ENCODE measurements at places on chromosomes 16 and 17. TPM values are rescaled to one million over a fixed set of nuclear protein-coding genes. Genes with fewer than 3 reads are reported as not detected.

Gene TEKT5
- 0.99 TPM for total RNA-seq

Gene IGFBP4
- total RNA-seq = 87.4 TPM

Gene FOXN1
- total RNA-seq = 0.06 TPM

Gene UBE2I
- 81.4 TPM for total RNA-seq

Gene WNT9B
- total RNA-seq = not detected

Gene SDR42E2
- total RNA-seq = not detected

Gene EVPLL
- not detected for total RNA-seq

Gene C16orf92
- total RNA-seq = not detected

DNA sequence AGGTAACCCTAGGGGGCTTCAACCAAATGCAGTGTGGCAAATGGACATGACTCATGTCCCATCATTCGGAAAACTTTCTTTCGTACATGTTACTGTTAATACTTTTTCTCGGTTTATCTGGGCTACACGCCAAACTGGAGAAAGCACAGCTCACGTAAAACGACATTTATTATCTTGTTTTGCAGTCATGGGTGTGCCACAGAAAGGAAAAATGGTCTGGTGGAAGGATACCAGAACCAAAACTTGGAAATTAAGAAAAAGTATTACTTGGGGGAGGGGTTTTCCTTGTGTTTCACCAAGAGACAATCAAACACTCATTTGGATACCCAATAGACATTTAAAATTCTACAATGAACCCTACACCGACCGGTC is 23.6 kb downstream of the ALOX15B start:
- no peak for DNase-seq
- no peak overlapping the region for H3K4me3 ChIP-seq
- H3K36me3 ChIP-seq = no peaks in the 10 kb centered on the region
- H3K4me1 ChIP-seq = no peaks in the 10 kb centered on the region
- peaks cover 84% of the 10 kb centered on the region for H3K27me3 ChIP-seq

GRCh38 chr17:78658281-78658785 is 81.1 kb upstream of the DNAH17 start:
- no peaks in the 10 kb centered on the region for H3K27me3 ChIP-seq
- no peak for DNase-seq
- H3K4me3 ChIP-seq = no peak overlapping the region
- no peaks in the 10 kb centered on the region for H3K4me1 ChIP-seq
- H3K27ac ChIP-seq = no peak overlapping the region

- H3K4me3 ChIP-seq = no peak overlapping the region
- no peak overlapping the region for H3K27ac ChIP-seq
- peaks cover 10% of the 10 kb centered on the region for H3K36me3 ChIP-seq
- H3K4me1 ChIP-seq = peaks cover 23% of the 10 kb centered on the region
These were observed 1.0 kb upstream of the SIRT7 start for GRCh38 chr17:81918832-81919545.

DNA sequence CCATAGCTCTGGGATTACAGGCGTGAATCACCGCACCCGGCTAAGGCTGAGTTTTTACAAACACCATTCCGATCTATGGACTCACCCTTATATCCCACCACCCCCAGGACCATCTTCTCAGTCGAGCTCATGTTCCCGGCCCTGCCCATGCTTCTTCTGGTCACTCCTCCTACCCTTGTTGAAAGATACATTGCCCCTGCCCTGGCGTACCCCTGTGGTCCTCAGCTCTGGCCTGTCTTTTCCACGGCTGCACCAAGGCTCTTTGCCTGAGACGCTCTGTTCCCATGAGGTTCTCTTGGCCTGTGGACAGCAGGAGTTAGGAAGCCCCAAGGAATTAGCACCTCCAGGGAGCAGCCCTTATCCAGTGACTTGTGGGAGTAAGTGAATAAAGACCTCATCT is 379.4 kb upstream of the TNRC6C start:
- H3K27ac ChIP-seq = no peak overlapping the region
- H3K4me1 ChIP-seq = no peaks in the 10 kb centered on the region
- H3K36me3 ChIP-seq = no peaks in the 10 kb centered on the region
- DNase-seq = no peak
- H3K4me3 ChIP-seq = no peak overlapping the region
- no peaks in the 10 kb centered on the region for H3K27me3 ChIP-seq

DNA sequence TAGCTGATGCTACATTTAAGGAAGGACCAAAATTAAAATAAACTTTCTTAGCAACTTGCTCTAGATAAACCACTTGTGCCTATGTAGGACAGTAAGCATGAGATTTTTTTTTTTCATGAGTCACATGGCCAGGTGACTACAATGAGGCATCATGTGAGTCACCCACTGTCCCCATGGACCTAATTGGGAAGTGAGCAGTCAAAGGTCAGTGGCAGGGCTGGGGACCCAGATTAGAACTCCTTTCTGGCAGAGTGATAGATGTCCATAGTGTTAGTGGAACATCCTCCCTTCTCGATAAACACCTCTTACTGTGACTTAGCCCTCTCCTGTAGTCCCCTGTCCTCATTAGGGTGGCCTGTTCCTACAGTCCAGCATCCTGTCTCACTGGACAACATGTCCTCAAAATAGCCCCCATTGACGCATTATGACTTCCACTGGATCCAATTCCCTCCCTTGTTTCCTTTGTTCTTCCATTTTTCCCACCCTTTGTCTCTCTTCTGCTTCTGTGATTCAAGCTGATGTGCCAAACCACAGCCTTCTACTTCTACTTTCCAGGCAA is 12.4 kb downstream of the ITGB3 start:
- DNase-seq = peak; percentile 63
- no peak overlapping the region for H3K4me3 ChIP-seq
- H3K4me1 ChIP-seq = no peaks in the 10 kb centered on the region
- H3K27me3 ChIP-seq = no peaks in the 10 kb centered on the region

- H3K4me3 ChIP-seq = no peak overlapping the region
- no peaks in the 10 kb centered on the region for H3K27me3 ChIP-seq
- H3K4me1 ChIP-seq = no peaks in the 10 kb centered on the region
These were observed 286.9 kb downstream of the NPIPA8 start for GRCh38 chr16:18049547-18050133.

DNA sequence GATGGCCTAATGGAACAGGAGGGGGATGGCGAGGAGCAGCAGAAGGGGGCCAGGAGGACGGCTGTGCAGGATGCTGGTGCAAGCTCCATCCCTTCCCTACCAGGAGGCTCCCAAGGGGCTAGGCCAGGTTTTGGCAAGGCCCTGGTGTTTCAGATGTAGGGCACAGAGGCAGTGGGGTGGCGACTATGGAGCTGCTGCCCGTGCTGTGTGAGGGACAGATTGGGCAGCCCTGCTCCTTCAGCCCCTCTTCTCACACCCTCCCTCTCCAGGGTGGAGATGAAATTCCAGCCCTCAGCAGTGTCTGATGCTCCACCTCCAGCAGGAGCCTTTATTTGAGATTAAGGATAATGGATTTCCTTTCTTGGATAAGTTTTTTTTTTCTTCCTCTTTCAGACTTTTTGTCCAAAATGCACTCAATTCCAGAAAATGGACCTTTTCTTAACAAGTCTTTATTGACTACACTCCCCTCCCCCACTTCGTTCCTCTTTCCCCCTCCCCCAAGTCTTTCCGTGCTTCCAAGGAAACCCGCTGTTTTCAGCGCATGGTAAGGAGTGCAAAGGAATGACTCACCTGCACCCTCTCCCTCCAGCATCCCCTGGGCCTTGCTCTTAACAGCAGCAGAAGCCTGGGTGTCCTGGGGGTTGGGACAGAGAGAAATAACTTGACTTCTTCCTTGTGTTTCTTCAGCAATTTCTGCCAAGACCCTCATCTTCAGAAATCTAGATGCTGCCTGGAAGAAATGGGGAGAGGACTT is 95.2 kb downstream of the CCDC182 start:
- no peak for DNase-seq
- no peaks in the 10 kb centered on the region for H3K27me3 ChIP-seq
- H3K4me1 ChIP-seq = no peaks in the 10 kb centered on the region
- H3K36me3 ChIP-seq = no peaks in the 10 kb centered on the region
- no peak overlapping the region for H3K4me3 ChIP-seq

DNA sequence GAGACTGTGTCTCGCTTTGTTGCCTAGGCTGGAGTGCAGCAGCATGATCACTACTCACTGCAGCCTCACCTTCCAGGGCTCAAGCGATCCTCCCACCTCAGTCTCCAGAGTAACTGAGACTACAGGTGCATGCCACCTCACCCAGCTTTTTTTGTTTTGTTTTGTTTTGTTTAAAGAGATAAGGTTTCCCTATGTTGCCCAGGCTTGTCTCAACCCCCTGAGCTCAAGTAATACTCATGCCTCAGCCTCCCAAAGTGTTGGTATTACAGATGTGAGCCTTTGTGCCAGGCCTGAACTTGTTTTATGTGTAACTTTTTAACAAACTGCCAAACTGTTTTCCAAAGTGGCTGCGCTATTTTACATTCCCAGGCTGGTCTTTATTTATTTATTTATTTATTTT is 41.8 kb upstream of the NUDT7 start:
- H3K27me3 ChIP-seq = no peaks in the 10 kb centered on the region
- H3K27ac ChIP-seq = no peak overlapping the region
- no peak for DNase-seq
- H3K4me1 ChIP-seq = no peaks in the 10 kb centered on the region
- H3K36me3 ChIP-seq = no peaks in the 10 kb centered on the region

- H3K27me3 ChIP-seq = no peaks in the 10 kb centered on the region
- no peaks in the 10 kb centered on the region for H3K36me3 ChIP-seq
- no peaks in the 10 kb centered on the region for H3K4me1 ChIP-seq
- H3K27ac ChIP-seq = no peak overlapping the region
- no peak overlapping the region for H3K4me3 ChIP-seq
These were observed 5.9 kb upstream of the CCDC57 start for GRCh38 chr17:82218349-82219075.

DNA sequence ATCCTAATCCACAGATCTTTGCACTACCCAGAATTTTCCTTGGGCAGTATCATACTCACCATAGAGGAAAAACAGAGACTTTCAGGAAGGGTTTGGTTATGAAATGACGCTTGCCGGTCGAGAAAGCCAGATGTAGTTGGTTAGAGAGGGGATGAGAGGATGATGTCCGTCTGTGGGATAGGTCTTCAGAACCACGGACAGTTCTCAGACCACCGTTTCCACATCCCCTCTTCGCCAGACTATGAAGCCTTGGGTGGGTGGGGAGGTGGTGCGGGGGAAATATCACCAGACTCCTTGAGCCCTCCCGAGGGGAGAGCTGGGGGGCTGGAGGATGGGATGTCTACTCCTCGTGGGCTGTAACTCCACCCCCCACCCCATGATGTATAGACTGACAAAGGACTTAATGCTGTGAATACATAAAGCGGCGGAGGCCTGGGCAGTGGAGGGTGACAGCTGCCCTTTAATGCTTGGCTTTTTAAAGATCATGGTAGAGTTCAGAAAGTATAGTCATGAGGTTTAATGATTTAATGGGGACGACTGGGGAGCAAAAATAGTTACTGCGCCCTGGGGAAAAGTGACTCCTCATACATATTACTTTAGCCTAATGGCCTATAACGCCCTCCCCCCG is 96.6 kb downstream of the MRM1 start:
- no peak overlapping the region for H3K27ac ChIP-seq
- peaks cover 36% of the 10 kb centered on the region for H3K27me3 ChIP-seq
- no peaks in the 10 kb centered on the region for H3K4me1 ChIP-seq
- H3K4me3 ChIP-seq = no peak overlapping the region

GRCh38 chr17:82867763-82868325 is 28.0 kb upstream of the ZNF750 start:
- H3K36me3 ChIP-seq = no peaks in the 10 kb centered on the region
- no peak for DNase-seq
- H3K4me1 ChIP-seq = peaks cover 39% of the 10 kb centered on the region
- no peak overlapping the region for H3K4me3 ChIP-seq
- H3K27me3 ChIP-seq = no peaks in the 10 kb centered on the region
- no peak overlapping the region for H3K27ac ChIP-seq
